ENCODE measurements at places on chromosomes 6 and 20.

DNA sequence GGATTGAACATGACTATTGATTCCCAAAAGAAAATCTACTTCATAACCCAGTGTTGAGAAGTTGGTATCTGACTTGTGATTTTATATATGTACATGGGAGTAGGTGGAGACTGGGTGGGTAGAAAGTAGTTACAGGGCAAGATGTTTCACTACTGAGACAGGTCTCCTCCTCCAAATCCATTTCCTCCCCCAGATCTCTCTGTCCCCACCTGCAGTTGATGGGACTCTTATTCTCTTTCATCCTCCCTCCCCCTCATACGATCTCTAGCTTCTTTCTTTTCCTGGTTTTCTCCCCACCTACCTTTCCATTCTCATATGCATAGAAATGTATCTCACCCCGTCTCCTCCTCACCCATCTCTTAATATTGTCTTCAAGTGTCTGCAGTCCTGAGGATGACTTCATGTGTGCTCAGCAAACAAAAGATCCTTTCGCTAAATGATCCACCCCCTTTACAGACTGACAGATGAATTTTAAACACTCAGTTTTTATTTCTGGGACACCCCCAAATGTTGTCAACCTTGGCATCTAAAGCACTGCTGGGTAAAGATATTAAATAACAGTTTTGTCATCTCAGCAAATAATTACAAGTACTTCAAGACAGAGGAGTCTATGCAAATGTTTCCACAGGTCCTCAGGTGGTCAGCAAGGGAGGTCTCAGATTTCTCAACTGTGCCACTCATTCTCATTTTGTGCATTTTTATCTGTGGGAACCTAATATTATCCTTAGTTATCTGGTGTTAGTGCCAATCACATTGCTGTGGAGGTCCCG lies 18.7 kb upstream of the HECA start:
- no peak for DNase-seq

DNA sequence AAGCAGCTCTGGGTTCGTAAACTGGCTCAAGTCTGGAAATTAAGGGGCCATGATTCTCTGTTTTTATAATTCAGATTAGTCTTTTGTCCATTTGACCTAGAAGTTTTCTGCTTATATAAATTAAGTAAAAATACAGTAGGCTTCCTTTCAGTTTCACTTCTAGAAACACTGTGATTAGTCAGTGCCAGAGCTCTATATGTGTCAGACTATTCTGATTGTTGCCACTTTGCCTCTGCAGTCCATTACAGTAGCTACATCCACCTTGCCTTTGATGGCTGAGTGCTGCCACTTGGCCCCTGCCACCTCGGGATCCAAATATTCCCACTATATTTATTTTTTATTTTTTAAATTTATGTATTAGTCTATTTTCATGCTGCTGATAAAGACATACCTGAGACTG lies 7.9 kb downstream of the ZC2HC1B start:
- no peak for DNase-seq

DNA sequence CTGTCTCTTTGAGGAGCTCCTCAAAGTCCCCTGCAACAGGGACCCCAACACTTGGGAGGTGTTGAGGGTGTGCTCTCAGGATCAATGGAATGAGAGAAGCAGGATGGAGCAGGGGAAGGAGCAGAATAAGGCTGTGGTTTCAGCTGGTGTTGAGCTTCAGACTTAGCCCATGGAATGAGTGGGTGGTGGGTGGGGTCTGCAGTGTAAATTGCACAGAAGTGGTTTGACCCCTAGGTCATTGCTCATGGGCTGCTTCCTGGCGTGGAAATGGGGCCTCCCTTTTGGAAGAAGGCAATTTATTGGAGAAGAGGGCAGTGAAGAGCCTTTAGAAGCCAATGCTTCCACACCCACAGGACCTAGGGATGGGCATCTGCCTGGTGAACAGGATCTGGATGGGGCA lies 37.0 kb upstream of the KCNG1 start:
- DNase-seq: no peak

GRCh38 chr20:62265365-62265764 lies 27.0 kb downstream of the OSBPL2 start:
- no peak for DNase-seq

GRCh38 chr6:4808396-4808795 lies 32.2 kb downstream of the CDYL start:
- no peak for DNase-seq

- no peak for DNase-seq
These were observed 40.9 kb downstream of the ARHGAP40 start for GRCh38 chr20:38642498-38642897.

DNA sequence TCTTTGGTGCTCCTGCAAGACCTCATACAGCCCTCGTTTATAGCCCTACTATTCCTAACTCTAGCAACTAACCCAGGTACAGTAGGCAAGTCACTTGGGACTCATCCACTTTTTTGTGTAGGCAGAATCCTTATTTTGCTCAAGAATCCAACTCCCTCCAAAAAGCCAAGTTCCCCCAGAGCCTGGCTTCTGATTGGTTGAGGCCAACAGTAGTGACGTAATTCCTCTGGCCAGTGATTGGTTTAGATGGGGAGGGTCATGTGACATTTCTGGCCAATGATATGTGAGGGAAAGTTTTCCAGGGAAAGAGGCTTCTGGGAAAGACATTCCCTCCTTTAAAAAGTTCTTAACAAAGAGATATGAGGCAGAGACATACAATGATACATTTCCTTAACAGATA lies 32.1 kb downstream of the KIAA1755 start:
- no peak for DNase-seq

GRCh38 chr6:70956191-70956450 lies 739 bp downstream of the B3GAT2 start:
- no peak for DNase-seq

GRCh38 chr6:6587696-6588063 lies 840 bp upstream of the LY86 start:
- DNase-seq: no peak

DNA sequence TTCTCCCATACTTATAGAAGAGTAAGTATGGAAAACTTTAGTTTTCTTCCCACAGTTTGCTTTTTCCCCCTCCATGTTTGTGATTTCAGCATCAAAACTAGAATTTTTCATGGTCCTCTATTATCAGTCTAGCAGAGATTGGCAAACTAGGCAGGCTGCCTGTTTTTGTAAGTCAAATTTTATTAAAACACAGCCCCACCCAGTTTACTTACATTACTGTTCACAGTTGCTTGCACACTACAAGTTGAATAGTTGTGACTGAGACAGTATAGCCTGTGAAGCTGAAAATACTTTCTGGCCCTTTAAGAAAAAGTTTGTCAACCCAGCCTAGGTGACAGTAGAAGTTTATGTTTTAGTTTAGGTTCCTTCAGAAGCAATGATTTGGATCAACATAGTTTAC lies 19.5 kb downstream of the MCM8 start:
- no peak for DNase-seq

GRCh38 chr6:148223424-148223842 lies 119.2 kb upstream of the SASH1 start:
- DNase-seq: no peak

DNA sequence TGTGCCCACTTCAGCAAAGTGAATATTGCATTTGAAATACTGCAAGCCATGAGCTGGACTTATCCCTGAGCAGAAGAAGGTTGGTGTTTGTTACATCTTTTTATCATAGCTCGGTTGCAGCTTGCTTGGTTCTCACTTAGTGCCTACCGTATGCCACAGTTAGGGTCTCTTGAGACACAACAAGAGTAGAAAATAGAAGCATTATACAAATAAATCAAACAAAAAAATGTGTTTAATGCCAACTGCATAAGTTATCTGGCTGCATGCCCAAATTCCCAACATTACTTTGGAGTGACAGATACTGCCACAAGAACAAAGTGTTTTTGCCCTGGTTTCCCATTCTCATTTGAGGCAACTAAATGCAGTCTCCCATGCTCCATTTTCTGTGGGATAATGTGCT lies 53.9 kb upstream of the LAMP5 start:
- DNase-seq: no peak

DNA sequence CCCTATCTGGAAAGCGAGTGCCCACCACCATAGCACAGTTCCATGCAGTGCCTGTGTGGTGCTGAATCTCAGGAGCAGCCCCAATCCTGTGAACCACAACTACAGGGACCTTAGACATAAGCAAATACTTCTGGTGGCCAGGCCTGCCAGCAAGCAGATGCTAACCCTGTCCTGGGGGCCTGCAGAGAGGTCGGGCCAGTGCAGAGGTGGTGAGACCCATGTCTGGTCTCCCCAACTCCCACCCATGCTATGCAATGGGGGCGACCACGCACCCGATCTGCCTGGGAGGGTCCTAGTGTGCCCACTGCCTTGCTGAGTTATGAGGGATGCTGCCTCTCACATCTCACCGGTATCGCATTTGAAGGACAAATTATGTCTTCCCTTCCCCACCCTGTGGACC lies 151.6 kb upstream of the ZNF337 start:
- no peak for DNase-seq

- DNase-seq: no peak
These were observed 988 bp downstream of the ECHDC1 start for GRCh38 chr6:127342296-127342945.

DNA sequence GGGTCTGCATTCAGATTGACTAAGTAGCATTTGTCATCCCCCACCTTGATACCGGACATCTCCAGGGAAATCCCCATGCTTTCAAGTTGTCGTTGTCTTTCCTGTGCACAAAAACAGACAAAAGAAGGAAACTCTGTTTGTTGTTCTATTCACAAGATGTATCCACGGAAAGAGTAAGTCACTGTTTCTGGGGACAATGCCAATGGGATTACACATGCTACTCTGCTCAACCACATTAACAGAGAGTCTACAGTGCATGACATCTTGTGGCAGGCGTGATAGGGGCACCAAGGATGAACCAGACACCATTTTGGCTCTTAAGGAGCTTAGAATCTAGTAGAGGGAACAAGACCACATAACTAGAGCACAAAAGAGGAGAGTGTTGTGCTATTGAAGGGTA lies 124.4 kb upstream of the NUP153 start:
- no peak for DNase-seq

GRCh38 chr6:148924226-148925012 lies 177.6 kb downstream of the UST start:
- no peak for DNase-seq

DNA sequence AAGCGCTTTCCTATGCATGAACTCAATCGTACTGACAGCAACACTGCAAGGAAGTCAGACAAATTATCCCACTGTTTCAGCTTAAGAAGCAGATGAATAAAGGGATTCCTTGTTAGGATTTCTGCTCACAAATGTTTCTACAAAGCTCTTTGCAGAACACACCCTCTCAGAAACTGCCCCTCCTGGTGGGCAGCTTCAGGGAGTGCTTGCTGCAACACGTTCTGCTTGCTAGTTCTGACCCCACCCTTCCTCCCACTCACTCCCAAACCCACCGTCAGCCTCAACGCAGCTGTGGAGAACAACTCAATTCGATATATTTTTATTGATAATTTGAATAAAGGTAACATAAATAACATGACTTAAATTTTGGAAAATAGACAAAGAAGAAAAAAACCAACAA lies 250.8 kb upstream of the PRDM1 start:
- DNase-seq: no peak

DNA sequence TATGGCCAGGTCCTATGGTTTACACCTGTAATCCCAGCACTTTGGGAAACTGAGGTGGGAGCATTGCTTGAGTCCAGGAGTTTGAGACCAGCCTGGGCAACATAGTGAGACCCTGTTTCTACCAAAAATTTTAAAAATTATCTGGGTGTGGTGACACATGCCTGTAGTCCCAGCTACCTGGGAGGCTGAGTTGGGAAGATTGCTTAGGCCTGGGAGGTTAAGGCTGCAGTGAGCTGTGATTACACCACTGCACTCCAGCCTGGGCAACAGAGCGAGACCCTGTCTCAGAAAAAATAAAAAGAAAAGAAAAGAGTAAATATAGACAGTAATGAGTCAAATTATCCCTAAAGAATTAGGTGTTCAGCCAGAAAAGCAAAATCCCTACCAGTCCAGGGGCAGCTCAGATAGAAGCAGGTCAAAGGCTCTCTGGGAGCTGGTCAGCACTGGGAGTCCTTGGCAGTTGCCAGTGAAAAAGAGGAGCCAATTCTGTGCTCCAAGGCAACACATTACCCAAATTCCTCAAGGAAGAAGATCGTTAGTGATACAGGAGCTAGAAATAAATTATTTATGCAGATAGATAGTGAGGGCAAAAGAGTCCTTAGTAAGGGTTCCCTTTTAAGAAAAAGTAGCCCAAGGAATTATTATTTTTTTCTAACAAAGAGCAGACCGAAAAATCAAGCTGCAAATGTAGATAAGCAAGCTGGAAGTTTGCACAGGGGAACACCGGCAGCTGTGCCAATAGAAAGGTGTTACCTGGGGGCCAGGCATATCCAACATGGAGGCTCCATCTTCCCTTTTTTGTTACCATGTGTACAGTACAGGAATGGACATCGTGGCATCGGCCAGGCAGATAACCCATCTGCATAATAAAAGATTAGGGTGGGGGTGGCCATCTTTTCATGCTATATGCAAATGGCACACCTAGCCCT lies 31.4 kb upstream of the SEC63 start:
- no peak for DNase-seq

DNA sequence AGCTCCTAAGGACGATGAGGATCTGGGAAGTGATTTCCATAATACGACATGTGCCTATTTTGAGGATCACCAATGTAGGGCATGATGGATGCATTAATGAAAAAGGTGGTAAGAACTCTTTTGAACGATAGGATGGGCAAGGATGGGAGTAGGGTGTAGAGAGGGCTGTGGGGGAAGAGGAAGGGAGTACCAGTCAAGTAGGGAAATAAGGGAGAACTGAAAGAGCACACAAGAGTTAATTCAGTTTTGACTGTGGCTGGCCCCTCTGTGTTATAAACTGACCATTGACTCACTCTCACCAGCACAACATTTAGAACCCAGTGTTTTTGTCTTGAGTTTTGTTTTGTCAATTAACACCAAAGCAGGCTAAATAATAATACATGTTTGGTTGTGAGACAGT lies 33.0 kb downstream of the SLC35D3 start:
- DNase-seq: no peak

DNA sequence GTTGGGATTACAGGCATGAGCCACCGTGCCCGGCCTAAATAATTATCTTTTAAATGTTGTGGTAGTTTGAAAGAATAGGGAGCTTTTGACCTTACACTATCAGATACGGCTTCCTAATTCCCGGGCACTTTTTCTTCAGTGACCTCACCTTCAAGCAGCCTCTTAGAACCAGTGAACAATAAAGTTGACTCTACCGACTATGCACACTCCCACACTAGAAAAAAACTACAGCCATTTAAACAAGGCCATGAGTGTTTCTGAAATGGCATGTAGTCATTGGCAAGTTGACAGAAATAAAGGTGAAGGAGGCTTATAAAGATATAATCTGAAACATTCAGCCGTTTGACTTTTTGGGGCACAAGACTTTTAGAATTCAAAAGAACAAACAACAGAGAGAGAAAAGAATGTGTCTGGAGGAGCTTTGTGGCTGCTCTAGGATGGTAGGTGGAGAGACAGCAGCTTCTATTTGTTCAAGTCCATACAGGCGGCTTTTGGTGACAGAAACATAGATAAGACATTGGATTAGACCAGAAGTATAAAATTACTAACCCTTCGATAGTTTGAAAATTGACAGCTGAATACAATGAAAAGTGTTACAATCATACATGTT lies 75.2 kb downstream of the GJA1 start:
- DNase-seq: no peak

- DNase-seq: no peak
These were observed 138.0 kb downstream of the CARMIL1 start for GRCh38 chr6:25417046-25417605.

GRCh38 chr6:11526156-11526505 lies 11.4 kb upstream of the TMEM170B start:
- no peak for DNase-seq

- no peak for DNase-seq
These were observed 2.6 kb downstream of the HCRTR2 start for GRCh38 chr6:55176958-55177357.

GRCh38 chr6:123224077-123224476 lies 228.0 kb downstream of the CLVS2 start:
- DNase-seq: no peak

- no peak for DNase-seq
These were observed 1.2 kb downstream of the RPS21 start for GRCh38 chr20:62387933-62388635.

All from stimulated activated CD8-positive, alpha-beta memory T cell treated with anti-CD3 and anti-CD28 coated beads, Interleukin-4, amount 100 ng/mL, for 1 hour (primary cell).